ENCODE measurements at places on chromosomes 2 and 18.

DNA sequence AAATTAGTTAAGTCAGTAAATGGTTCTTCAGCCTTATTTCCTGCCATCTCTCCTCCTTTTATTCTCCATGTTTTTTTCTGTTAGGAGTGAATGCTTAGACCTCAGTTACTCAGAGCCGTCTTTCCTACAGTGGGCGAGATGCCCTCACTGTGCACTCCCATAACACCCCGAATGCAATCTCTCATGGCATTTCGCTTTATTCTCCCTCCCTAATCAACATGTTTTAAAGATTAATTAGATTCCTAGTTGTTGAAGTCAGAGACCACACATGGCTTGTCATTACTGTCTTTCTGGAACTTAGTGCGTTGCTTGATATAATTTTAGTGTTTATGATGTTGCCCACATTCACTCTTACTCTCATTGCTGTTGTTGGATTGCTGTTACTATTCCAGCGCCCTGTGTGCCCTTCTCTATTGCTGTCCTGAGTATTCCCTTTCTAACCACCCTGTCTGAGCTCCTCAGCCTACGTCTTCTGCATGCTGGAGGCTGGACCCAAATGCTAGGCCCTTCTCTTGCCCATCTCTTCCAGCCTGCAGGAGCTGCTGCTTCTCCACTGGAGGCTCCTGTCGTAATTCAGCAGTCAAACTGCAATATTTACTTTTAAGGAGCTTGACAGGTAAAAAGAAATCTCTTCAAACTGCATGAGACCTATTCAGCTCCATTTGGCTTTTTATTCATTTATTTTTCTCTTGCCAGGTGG, 99.3 kb downstream of the MAP2 start:
- no peak for DNase-seq

GRCh38 chr2:241859017-241859435, 332 bp upstream of the PDCD1 start:
- no peak for DNase-seq

DNA sequence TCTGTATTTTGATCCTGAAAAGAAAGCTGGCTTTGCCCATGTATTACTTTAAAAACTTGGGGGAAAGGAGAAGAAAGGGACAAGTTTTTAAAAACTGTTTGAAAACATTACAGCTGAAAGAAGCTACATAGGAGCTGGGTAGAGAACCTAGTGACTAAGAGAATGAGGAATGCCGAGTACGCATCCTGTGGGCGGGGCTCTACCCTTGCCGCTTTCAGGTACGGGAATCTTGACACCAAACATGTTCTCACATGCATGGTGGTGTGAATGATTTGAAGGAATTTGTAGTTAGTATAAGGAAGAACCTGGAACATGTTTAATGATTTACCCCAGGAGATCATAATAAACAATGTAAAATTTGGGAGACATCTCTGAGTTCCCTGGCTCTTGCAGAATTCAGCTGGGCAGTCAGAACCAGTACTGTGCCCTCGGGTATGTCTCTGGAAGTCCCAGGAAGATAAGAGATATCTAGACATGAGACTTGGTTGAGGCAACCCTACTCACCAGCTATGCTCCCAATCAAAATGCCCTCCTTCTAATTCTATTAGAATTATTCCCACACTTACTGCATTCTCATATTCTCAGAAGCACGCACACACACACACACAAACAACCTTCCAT, 16.5 kb upstream of the TGFA start:
- no peak for DNase-seq

DNA sequence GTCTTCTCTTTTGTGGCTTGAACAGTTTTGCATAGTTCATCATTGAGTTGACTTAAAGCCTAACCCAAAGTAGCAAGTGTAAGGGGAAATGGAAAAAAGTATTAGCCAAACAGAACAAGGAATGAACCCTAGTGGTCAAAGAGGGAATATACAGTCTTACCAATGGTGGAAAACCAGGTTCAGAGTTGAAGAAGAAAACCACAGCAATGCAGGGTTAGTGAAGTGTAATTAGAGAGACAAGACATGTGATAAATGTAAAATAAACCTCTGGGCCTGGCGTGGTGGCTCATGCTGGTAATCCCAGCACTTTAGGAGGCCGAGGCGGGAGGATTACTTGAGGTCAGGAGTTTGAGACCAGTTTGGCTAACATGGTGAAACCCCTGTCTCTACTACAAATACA, 2.4 kb downstream of the TTN start:
- DNase-seq, result no peak

GRCh38 chr18:36158266-36158867, 28.7 kb downstream of the ELP2 start:
- DNase-seq, result no peak

GRCh38 chr2:62489162-62489561, 16.8 kb downstream of the TMEM17 start:
- DNase-seq, result no peak

DNA sequence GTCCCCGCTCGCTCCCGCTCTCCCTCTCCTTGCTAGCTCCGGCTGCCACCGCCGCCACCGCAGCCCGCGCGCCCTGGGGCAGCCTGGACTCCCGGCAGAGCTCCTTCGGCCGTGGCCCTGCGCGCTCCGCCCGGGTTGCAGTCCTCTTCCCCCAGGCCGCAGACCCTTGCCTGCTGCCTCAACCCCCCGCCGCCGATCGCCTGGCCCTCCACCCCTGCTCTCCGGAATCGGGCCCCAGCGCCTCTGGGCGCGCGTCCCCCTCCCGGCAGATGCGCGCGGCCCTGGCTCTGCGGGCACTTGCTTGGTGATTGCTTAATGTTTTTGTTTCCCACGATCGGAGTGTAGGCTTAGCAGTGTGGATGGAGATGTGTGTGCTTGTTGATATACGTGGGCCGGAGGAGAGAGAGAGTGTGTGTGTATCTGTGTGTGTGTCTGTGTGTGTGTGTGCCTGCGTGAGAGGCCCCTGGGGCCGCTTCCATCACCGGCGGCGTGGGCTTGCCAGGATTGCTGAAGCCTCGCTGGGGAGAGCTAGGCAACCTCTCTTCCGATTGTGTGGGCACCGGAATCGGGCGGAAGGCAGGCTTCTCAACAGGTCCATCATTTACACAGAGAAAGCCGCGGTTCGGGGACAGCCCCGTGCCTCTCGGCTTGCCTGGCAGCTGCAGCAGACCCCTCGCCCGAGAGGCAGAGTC, 877 bp downstream of the INHBB start:
- peak; percentile 44 for DNase-seq

DNA sequence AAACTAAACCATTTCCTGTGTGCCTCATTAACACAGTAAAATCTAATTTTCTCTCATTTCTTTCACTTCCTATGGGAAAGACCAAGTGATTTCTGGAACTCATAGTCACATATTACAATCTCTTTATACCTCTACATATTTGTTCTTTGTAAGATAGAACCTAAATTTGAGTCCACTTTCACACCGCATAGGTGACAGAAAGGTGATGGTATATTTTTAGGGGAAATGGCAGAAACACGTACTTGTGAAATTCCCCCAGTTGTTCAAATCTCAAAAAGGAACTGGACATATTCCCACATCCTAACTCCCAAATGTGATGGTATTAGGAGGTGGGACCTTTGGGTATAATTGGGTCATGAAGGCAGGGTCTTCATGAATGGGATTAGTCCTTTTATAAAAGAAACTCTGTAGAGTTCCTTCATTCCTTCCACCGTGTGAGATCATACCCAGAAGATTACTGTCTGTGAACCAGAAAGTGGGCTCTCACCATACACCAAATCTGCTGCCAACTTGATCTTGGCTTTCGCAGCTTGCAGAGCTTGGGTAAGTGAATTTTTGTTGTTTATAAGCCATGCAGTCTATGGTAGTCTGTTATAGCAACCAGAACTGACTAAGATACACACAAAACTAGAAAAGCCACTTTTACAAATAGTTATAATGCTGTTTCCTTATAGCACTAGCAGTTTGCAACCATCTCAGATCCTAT, 542.1 kb downstream of the DSC3 start:
- no peak for DNase-seq

- no peak for DNase-seq
Observed at GRCh38 chr18:48555465-48555995, 16.7 kb downstream of the CTIF start.

DNA sequence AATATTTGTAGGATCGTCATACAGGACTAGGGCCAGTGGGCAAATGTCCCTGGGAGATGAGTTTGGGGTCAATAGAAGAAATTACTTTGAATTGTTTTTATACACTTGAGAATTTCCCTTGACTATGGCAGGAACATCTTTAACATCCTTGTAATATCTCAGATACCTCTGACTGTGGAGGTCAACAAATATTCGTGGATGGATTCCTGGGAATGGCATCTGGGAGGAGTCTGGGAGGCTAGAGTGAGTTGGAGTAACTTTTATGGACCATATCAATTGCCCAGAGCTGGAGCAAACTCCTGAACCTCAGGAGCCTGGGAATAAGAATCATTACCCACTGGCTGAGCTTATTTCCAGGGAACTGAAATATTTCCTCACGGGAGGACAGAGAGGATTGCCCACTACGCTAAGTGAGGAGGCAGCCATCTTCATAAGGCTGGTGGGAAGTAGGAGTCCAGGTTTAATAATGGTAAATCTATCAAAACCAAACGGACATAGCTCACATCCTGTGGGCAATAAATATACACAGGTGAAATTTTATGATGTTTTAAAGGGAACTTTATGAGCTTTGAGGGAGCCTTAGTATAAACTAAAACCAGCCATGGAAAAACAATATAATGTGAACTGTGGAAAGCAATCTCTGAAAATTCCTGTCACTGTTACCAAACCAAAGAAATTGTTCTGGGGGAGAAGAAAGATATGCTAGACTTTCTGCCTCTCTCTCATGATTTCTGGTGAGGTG, 44.4 kb upstream of the LCLAT1 start:
- no peak for DNase-seq

GRCh38 chr2:25374411-25374810, 32.7 kb upstream of the DNMT3A start:
- DNase-seq, result no peak

- no peak for DNase-seq
Observed at GRCh38 chr2:72210470-72210869, 62.8 kb upstream of the CYP26B1 start.

GRCh38 chr2:144702051-144702450, 182.1 kb upstream of the ZEB2 start:
- peak; percentile 69 for DNase-seq

DNA sequence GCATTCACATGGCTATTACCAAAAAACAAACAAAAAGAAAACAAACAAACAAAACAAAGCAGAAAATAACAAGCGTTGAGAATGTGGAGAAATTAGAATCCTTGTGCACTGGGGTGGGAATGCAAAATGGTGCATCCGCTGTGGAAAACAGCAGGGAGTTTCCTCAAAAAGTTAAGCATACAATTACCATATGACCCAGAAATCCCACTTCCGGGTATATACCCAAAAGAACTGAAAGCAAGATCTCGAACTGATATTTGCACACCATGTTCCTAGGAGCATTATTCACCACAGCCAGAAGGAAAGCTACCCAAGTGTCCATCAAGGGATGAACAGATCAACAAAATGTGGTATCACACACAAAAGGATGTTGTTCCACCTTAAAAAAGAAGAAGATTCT, 17.9 kb upstream of the TEX51 start:
- DNase-seq, result no peak

DNA sequence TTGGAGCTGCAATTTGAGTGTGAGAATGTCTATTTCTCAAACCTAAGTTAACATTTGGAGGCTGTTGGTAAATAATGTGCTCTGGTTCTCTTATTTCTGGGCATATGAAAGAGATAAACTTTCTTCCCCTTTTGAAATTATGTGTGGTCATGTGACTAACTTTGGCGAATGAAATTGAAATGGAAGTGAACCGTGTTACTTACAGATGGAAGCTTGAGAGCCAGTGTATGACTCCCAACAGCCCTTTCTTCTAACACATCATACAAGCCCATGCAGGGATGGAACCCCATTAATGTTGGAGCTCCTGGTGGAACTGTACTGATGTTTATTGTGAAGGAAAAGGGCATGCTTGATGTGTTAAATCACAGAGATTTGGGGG, 725.8 kb downstream of the TSN start:
- no peak for DNase-seq

DNA sequence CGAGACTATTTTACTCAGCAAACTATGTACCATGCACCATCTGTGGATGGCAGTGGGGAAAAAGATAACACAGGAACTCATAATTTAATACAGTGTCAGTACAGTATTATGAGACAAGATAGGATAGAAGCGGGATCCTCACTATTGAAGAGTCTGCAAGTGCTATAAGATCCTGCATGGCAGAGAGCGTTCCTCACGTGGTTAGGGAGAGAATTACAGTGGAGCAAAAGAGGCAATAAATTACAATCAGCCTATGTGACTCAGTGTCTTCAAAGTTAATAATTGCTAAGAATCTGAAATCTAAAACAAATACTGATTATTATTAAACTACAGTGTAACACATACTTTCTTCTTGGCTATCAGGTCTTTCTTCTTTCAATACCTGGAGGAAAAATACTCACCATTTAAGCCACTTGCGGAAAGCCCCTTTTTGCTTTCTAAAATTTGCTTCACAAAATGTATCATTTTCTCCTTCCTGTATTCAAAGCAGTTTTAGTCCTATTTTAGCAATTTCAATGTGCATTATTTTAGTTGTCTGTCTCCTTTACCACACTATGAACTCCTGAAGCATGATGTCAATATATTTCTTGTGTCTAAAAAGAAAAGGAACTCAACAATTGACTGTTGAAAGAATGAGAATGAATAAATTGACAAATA, 342.9 kb downstream of the SPAG16 start:
- no peak for DNase-seq

- no peak for DNase-seq
Observed at GRCh38 chr2:67169417-67170140, 227.6 kb upstream of the ETAA1 start.

- no peak for DNase-seq
Observed at GRCh38 chr18:26082475-26082874, 7.9 kb downstream of the SS18 start.

- no peak for DNase-seq
Observed at GRCh38 chr18:10798727-10799550, 273.1 kb downstream of the NAPG start.

DNA sequence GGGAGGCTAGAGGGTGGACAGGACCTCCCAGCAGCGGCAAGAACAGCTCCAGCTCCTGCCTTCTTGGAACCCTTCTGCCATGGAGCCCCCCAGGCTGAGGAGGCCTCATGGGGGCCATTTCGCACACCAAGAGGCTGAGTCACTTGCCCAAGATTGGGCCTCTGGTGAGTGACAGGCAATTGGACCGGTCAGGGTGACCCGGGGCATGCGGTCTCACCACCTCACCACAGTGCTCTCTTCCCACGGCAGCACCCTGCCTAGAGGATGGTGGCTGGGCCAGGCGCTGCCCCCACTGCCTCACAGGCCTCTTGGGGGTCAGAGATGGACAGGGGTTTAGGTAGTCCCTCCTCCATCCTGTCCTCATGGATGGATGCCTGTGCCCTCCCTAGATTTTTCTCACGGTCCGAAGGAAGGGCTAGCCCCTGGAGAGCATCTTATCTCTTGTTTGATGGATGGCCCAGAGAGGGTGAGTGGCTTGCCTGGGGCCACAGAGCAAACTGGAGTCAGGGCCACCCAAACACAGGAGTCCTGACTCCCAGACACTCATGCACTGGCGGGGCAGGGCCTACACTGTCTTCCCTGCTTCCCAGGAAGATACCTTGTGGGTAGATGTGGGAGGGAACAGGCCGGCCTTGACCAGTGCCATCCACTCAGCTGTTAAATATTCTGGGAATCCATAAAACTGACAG, 119.2 kb downstream of the INHBB start:
- DNase-seq, result no peak

- no peak for DNase-seq
Observed at GRCh38 chr2:97745474-97746174, 32.2 kb downstream of the ZAP70 start.

GRCh38 chr2:41878716-41879234, 169.0 kb upstream of the PKDCC start:
- no peak for DNase-seq

GRCh38 chr2:18899725-18900124, 310.4 kb upstream of the NT5C1B start:
- no peak for DNase-seq

Data from suppressor macrophage treated with lipopolysaccharide for 1 hour (primary cell).